ENCODE measurements at places on chromosomes 4 and X.

DNA sequence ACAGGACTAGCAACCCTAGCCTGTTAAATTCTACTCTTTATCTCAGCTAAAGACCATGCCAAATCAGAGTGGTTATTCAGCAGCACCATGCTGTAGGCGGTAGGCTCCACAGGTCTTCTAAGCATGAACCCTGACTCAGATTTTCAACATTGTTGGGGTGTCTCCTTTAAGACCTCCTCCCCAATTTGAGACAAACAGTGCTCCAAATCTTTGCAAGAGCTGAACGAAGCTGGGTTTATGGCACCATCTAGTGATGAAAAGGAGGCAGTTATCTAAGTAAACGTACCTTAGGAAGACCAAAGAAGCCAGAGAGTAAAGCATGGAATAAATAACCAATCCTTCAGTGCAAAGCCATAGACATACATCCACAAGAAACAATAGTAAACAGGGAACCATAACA, 334.5 kb upstream of the SLC7A11 start:
- DNase-seq, result peak; percentile 40

DNA sequence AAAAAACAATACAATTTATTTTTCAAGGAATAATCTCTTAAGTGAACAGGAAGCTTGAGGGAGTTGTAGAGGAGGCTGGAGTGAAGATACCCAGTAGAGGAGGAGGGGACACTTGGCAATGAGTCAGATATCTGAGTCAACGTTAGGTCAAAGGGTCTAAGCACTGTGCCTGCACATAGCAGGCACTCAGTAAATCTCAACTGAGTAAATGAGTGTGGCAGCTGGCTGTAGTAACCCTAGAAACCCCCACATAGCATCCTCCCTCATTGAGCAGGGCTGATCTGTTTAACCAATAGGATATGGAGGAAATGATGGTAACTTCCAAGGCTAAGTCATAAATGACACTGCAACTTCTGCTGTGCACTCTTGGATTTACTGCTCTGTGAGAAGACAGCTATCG, 186.0 kb upstream of the FAM241A start:
- peak; percentile 4 for DNase-seq

GRCh38 chr4:86011117-86011516, 348.7 kb downstream of the MAPK10 start:
- peak; percentile 92 for DNase-seq

DNA sequence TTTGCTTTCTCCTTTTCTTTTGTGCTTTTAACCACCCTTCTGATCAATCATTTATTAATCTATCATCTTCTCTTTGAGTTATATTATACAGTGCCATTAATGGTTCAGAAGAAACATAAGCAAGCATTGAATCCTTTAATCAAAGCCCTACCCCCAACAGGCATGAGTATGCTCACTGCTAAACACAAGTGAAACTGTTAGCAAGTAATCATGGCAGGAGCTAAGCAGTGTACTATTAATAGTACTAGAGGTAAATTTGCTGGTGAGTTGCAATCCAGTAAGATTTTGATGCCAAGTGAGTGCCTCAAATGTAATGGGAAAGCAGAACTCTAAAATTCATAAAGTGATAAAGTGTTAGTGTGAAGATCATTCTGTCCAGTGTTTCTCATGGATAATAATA, 57.2 kb downstream of the FNIP2 start:
- DNase-seq, result no peak

- no peak for DNase-seq
These were observed 106.7 kb upstream of the BMP2K start for GRCh38 chr4:78669453-78669852.

- DNase-seq, result peak; percentile 6
These were observed 7.8 kb downstream of the DIAPH2 start for GRCh38 chrX:96692454-96692853.

GRCh38 chr4:78742300-78742699, 33.9 kb upstream of the BMP2K start:
- DNase-seq, result no peak

DNA sequence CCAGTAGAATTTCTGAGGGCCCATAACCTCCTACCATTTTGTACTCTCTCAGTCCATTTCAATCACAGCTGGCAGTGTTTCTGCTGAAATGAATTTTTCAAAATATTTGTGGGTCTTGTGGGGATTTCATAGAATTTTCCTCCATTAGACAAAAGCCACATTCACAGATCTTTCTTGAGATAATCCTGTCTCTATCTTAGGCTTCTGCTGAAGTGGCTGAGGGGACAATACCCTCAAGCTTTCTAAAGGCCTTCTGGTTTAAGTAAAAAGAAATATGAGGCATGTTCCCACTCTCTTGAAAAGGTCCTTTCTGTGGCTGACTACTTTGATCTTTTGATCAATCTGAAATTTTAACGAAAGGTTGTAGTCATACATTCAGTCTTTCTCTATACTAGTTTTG, 1930.0 kb upstream of the AGA start:
- DNase-seq, result no peak

- DNase-seq, result no peak
These were observed 209.4 kb upstream of the UGT8 start for GRCh38 chr4:114389070-114389685.

GRCh38 chrX:31228909-31229308, 157.1 kb upstream of the FTHL17 start:
- DNase-seq, result no peak

All from fibroblast of the conjunctiva (primary cell).